ENCODE measurements at places on chromosomes 13 and 19.

DNA sequence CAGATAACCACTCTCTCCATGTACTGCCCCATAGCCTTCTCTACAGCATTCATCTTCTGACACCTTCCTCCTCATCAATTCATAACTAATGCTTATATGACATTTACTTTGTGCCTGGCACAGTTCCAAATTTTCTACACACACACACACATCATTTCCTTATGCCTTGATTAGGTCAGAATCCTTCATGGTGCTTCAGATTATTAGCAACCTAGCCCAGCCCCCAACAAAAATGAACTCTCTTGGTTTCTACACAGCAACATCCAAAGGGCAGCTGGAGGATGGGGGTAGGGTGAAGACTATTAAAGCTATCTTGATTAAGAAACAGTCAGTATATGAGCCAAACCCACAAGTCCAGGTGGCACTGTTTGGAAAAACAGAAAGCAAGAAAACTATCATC, 3.7 kb downstream of the RUBCNL start:
- no peak for DNase-seq

DNA sequence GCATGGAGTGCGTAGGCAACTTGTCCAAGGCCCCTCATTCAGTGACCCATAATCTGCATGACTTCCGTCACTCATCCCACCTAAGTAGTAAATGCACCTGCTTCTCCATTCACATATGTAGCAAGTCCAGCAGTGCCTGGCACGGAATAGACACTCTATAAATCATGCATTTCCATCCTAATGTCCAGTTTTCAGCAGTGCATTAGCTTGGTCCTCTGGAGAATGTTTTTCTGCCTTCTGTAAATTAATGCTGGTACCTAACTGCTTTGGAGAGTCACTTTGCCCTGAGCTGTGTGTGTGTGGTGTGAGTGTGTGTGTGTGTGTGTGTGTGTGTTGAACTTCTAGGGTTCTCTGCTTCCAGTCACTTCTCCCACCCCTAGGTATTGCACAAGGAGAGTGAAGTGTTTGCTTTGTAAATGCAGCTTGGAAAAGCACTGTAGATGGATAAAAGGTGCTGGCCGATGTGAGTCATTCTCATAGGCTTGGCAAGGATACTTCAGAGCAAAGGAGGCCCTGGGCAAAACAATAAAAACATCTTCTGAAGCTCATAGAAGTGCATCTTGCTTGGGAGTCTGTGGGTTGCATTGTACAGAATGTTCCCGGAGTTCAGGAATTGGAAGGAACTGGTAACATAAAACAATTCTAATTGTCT, 181.8 kb downstream of the KATNAL1 start:
- DNase-seq = no peak

DNA sequence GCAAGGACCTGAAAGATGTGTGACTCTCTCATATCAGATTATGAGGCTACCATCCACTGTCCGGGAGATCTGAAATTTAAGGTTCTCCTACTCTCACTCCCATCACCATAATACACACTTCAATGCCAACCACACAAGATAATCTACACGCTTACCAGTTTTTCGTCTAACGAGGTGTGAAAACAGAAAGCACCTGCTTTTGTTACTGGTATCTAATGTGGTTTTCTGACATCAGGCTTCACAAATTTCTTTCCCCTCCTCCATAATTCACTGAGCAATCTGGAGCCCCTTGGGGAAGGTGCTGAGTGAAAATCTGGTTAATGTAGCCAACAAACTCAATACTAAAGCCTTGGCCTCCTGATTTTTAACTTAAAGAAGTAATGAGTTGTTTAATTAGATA, 10.1 kb upstream of the LRCH1 start:
- no peak for DNase-seq

- DNase-seq = no peak
Measured at GRCh38 chr19:19744641-19745040, 11.7 kb upstream of the ZNF14 start.

GRCh38 chr19:18637673-18638630, 1.1 kb downstream of the KLHL26 start:
- DNase-seq = no peak

DNA sequence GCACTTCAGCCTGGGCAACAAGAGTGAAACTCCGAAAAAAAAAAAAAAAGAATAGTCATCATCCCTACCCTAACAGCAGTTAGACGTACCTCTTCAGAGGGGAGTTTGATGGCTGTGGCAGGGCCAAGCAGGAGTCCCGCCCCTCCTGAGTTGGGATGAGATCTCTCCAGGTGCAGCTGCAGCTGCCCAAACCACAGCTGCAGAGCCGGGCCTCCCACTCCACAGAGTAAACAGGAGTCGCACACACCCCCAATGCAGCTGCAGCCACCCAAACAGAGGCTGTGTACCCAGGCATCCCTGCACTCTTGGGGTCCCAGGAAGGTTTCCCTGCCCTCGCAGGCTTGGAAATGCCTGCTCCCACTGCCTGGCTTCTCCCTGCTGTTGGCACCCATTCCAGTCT, 17.4 kb upstream of the MLLT1 start:
- DNase-seq = no peak

DNA sequence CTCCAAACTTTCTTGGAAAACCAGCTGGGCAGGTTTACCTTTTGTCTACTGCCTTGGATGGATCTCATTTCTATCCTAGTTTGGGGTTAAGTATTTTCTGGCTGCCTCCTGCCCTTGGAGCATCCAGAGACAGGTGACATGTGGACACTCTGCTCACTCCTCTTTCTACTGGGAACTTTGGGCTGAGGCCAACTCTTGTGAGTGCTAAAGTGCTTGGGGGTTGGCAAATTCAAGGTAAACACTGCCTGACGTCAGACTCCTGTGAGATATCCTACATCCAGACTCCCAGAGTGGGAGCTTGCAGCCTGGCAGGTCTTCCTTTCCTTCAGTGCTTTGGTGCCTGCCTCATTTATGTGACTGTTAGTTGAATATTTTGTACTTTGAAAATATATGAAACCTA, 388.1 kb downstream of the KCNRG start:
- no peak for DNase-seq

DNA sequence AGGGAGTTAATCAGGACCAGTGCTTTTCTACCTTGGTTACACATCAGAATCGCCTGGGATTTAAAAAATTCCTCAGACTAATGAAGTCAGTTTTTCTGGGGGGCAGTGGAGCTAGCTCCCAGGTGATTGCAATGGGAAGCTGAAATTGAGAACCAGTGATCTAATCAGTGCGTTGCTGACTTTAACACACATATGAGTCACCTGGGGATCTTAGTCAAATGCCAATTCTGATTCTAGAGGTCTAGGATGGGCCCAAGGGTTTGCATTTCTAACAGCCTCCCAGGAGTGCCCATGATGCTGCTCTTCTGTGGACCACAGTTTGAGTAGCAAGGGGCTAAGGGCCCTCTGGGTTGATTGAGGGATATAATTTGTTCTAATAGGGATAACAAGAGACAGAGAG, 54.5 kb downstream of the KL start:
- DNase-seq = no peak

DNA sequence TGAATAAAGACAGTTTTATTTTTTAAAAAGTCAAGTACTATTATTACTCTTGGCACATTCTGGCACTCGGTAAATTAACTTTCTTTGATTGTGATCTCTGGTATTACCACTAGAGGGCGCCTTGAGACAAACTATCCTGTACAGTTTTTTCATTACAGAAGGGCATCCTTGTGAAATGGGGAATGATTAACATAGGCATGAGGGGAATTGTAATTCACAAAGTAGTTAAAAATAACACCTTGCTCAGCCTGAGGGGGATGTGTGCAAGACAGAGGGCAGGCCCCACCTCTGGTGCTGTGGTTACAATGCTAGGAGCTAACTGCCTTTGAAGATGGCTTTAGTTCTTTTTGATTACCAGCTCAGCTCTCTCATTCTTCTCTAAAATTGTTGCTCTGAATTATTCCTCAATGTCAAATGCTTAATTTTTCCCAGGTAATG, 24.2 kb upstream of the C1QTNF9B start:
- DNase-seq = no peak

DNA sequence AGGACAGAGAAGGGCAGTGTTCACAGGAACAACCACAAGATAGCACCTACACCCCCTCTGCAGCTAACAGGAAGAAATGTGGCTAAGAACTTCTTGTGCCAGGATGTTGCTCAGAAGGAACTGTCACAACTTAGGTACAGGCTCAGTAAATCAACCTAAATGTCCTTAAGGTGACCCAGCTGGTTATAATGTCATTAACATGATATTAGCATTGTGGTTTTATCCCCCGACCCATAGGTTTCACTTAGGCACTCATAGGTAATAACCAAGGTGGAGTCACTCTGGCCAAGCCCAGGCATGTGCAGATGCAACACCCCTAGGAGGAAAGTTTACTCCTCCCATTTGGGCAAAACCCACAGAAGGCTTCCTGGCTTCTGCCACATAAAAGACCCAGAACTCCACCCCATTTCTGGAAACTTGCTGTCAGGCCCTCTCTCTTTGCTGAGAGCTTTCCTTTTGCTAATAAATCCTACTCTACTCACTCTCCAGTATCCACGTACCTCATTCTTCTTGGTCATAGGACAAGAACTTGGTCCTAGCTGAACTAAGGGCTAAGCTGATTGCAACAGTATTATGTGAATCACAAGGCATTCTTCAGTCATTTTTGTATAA, 951.3 kb downstream of the SLITRK5 start:
- DNase-seq = no peak

DNA sequence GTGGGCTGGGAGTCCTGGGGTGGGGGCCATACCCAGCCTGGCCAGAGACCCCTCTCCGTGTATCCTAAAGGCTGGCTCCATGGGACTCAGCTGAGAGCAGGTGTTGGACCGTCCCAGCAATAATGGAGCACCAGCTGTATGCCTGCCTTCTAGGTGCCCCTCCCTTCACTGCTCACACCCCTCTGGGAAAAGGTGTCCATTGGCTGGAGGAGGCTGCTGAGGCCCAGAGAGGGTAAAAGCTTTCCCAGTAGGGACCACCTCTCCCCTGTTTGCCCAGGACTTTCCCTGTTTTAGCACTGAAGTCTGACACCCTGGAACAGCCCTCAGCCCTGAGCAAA, 3.3 kb upstream of the RAX2 start:
- no peak for DNase-seq

GRCh38 chr19:11096210-11096841, 7.1 kb downstream of the LDLR start:
- no peak for DNase-seq

DNA sequence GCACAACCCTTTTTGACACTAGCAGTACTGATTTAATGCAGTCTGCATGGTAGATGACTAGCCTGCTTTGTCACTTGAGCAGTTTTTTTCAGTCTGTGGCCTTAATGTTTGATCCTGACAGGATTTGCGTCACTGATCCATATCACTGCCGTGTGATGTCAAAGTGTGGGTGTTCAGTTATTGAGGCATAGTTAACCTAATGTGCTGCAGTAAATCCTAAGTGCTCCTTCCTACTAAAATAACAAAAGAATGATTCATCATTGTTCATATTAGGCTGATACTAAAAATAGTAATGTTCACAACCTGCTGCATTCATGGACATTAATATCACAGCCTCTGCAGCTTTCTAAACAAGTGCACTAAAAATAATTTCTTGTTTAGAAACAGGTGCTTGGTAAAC, 121.9 kb upstream of the MLNR start:
- DNase-seq = no peak

DNA sequence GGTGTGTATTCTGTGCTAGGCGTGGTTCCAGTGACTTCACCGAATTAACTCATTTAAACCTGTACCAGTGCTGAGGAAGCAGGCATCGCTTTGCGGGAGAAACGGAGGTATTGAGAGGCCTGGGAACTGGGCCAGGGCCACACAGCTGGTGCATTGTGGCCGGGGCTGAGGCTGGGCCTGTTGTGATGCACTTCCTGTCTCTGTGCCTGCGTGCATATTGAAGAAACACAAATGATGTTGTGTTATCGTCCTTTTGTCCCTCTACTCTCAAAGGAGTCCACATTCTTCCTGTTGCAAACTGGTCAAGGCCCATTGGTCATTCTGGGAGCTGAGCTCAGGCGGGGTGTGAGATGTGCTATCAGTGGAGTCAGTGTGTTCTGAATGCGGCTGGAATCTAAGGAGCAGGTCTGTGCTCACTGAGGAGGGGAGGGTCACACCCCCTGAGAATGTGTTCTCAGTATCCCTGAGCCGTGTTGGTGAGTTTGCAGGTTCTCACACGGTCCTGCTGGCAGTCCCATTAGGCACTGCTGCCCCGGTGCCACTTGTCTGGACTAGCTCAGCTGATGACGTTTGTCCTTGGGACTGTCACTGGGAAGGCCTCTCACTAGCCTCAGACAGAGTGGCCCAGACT, 62.1 kb downstream of the ARHGEF7 start:
- DNase-seq = peak; percentile 72

Measured in hypothalamus (tissue), 51 donors.